CD8-positive, alpha-beta memory T cell (primary cell): ENCODE measurements at places on chromosomes 4 and X.
A peak's percentile ranks its signal among the peaks of the same experiment; 100 is the strongest.

DNA sequence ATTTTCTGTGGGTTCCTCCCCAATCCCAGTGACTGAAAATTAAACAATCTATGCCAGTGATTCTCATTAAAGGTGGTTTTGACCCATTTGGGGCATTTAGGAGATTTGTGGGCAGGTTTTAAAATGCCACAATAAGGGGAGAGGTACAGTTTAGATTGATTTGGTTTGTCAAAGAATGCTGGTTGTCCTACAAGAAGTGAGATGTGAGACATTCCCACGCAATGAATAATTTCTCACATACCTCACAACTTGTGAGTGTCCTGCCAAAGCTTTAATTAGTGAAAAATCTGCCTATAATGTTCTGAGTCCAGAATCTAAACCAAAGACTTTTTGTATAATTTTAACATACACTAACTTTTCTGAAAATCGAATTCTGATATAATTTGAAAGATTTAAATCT lies 199.4 kb downstream of the MAPK10 start:
- DNase-seq = no peak

- no peak for DNase-seq
These were observed 217.9 kb downstream of the HS6ST2 start for GRCh38 chrX:132740316-132741123.

- DNase-seq = no peak
These were observed 35.3 kb upstream of the SPRY1 start for GRCh38 chr4:123361195-123361861.

- DNase-seq = no peak
These were observed 80.8 kb downstream of the ANKRD50 start for GRCh38 chr4:124631760-124632159.

- no peak for DNase-seq
These were observed 550 bp upstream of the CHM start for GRCh38 chrX:86047936-86048280.

GRCh38 chr4:139978692-139979091 lies 175.3 kb downstream of the MAML3 start:
- no peak for DNase-seq

DNA sequence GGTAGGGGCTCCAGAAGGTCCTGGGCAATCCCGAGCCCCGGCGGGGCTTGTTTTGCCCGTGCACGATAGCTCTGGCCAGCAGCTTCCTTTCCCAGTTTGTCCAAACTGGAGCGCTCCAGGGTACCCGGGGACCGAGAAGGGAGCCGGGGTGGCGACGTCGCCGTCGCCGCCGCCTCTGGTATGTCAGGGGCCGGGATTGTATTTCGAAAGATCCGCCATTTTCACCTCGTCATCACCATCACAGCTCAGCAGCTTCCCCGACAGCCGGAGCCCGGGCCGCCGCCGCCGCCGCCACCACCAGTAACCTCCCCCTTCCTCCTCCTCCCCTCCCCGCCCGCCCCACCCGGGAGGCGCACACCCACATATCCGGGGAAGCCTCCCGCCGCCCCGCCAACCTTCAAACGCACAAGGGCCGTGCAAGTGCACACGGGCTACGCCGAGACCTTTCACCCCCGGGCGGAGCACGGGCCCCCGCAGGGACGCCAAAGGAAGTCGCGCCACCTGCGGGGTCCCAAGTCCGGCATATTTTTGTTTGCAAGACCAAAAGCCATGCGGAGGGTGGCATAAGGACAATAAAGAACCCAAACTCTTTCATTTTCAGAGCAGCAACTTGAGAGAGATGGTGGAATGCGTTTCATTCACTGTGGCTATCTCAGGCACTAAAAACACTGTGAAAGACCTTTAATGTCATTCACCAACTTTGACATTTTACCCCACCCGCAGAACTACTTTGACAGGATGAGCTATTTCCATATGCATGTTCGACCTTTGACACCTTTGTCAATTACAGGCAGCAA lies at the start of gene LIN54:
TSS of gene LIN54 (minus strand) at position 302 of the 797 bp plus-strand sequence. CDS start 25,979 bp downstream, outside the sequence.
- peak; percentile 87 for DNase-seq

DNA sequence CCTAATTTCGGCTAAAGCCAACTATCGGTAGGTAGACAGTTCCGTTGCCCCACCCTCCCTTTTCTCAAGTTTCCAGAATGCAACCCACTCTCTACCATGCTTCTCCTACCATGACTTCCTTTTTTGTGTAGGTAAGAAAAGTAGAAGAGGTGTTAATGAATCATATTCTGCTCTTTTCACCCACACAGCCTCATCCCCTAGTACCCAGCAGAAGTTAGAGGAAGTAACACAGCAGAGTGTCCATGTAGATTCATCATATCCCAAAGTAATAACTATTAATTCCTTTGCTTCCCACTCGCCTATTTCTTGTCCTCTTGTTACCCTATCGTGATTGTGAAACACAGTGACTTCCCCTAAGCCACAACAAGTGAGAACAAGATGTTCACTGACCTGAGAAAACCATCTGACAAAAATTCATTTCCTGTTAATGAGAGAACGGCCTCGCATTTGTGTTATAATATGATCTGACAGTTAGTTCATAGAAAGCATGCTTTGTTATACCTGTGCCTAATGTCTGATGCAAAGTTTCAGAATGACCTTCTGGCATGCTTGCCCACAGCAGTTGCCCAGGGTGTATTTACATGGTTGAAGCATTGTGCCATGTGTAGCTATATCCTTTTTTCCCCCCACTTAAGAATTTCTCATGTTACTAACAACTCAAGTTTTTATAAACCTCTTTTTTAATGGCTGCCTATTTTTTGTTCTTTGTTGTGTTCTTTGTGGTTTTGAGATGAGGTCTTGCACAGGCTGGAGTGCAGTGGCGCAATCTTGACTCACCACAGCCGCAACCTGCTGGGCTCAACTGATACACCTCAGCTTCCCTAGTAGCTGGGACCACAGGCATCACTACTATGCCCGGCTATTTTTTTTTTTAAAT lies 185.6 kb downstream of the RAP1GDS1 start:
- peak; percentile 46 for DNase-seq

- DNase-seq = peak; percentile 1
These were observed 162.8 kb downstream of the FBXO8 start for GRCh38 chr4:174120446-174121295.

DNA sequence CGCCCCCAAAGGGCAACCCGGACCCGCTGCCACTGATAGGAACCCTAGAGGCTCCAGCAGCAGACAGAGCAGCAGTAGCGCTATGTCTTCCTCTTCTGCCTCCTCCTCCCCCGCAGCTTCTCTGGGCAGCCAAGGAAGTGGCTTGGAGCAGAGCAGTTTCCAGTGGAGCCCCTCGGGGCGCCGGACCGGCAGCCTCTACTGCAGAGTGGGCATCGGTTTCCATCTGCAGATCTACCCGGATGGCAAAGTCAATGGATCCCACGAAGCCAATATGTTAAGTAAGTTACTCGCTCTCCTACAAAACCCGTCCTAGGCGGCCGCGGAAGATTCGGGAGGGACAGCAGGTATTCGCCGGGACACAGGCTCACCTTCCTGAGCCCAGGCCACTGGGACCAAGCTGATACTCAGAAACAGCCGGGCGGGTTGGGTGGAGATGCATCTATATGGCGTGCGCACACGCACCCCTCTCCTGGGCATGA lies 477 bp downstream of the FGF5 start:
- no peak for DNase-seq

GRCh38 chrX:17939724-17940123 lies 78.6 kb upstream of the RAI2 start:
- no peak for DNase-seq

DNA sequence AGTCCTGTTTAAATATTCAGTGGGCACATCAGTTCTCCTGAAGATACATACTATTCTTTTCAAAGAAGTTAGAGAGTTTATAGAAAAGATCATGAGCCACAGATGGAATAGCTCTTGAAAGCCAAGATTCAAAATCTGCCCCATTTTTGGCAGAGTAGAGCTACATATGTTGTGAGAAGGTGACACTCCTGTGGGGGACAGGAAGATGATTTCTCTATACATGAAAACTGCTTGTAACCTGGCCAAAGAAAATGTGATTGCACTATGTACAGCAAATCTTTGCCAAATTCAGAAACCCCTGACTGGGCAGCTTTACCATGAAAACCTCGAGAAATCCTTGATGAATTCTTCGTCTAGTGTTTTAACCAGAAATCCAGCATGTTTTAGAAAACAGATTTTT lies 44.9 kb downstream of the GPM6A start:
- no peak for DNase-seq

GRCh38 chr4:150518559-150518958 lies 63.4 kb upstream of the MAB21L2 start:
- no peak for DNase-seq

- no peak for DNase-seq
These were observed 82.4 kb upstream of the BMP3 start for GRCh38 chr4:80948141-80948540.

DNA sequence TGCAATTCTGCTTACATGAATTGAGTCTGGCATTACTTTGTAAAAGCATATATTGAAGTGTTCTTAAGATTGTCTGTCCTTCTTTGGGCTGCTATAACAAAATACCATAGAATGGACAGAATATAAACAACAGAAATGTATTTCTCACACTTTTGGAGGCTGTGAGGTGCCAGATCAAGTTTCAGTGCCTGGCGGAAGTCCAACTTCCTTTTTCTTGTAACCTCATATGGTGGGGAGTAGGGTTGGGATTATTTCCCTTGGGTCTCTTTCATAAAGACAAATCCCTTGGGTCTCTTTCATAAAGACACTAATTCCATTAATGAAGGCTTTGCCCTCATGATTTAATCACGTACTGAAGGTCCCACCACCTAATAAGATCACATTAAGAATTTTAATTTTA lies 199.3 kb upstream of the GRID2 start:
- no peak for DNase-seq

DNA sequence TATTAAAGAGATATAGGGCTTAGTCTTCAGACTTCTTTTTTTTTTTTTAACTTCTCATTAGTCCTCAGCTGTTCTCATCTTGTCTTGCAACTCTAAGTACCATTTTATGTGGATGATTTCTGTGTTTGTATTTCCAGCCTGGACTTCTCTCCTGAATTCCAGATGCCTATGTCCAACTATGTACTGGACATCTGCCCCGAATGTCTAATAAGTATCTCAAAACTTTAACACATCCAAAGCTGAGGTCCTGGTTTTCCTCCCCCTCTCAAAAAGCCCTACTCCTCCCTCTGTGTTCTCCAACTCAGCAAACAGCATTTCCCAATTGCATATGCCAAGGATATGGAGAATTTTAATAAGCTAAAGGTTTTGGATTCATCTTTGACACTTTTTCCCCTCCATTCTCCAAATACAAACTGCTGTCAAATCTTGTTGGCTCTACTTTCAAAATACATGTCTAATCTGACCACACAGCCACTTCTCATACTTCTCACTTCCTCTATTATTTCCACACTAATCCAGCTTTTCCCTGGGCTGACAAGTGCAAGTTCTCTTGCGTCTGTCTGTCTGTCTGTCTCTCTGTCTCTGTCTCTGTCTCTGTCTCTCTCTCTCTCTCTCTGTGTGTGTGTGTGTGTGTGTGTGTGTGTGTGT lies 79.8 kb downstream of the CLCN5 start:
- no peak for DNase-seq

- no peak for DNase-seq
These were observed 58.6 kb upstream of the DCTD start for GRCh38 chr4:182975806-182976205.

DNA sequence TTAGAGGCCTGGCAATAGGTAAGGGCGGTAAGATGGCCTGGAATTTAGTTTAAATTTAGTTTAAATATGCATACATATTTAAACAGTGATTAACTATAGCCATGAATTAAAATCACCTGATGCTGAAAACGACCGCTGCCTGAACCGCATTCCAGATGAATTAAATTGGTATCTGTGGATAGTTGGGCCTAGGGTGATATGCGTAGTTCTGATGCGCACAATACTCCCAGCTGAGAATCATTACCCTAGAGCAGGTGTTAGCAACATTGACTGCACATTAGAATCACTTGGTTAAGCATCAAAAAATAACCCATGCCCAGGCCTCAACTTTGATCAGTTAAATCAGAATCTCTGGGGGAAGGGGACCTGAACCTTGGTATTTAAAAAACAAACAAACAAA lies 432.4 kb downstream of the GBA3 start:
- no peak for DNase-seq

GRCh38 chr4:47836641-47837093 lies 1.2 kb downstream of the CORIN start:
- peak; percentile 36 for DNase-seq

GRCh38 chr4:56215141-56215783 lies 172.0 kb downstream of the AASDH start:
- DNase-seq = no peak

DNA sequence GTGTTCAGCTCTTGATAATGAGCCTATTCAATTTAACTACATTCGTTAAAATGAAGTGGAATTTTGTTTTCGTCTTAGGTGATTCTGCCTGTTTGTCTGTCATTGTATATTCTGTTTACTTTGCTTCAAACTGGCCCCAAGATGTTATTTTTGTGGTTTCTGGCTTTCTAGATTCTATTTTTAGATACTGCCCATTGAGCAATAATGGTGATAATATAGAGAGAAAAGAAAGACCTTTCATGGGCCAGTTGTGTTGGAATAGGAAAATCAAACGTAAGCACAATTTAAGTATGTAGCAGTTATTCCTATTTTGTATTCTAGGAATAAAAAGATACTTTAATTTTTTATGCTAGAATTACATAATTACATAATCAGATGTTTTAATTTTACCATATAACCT lies 4.0 kb downstream of the CDKN2AIP start:
- no peak for DNase-seq
